ENCODE measurements at places on chromosomes 3 and 15.

DNA sequence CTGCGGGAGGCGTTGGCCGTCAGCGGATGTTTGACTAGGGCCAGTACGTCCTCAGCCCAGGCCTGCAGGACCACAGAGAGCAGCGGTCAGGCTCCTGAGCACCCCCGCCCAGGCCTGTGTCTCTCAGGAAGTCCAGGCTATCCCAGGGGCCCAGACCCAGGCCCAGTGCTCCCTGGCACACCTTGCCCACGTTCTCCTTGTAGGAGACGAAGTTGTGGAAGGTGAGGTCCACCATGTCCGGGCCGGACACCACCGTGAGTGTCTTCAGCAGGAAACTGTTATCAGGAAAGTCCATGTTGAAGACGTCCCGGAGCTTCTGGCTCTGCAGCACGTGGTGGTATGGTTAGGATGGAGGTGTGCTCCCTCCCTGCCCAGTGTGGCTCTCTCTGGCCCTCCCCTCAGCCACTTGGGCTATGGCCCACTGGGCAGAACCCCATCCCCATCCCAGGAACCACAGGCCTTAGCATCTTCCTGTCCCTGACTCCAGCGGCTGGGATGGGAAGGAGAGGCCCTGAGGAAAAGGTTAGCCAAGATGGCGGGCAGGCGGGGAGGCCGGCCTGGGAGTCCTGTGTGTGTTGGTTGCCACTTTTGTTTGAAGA is 5.3 kb downstream of the PLCB2 start:
- DNase-seq, result no peak

DNA sequence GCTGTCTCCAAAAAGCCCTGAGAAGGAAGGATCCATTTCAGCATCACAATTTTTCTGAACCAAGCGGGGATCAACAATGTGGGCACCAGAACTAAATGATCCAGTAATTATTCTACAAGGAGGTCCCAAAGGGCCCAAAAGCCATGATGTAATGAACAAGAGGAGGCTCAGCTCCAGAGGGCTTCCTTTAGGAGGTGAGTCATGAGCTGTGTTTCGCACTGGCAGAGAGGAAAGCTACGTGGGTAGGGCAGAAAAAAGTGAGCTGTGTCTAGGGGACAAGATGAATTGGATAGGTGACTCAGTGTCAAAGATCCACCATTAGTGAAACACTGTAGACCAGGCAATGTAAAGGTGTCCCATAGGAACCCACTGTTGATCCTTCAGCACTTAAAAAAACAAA is 113.4 kb downstream of the RORA start:
- DNase-seq, result peak; percentile 5

DNA sequence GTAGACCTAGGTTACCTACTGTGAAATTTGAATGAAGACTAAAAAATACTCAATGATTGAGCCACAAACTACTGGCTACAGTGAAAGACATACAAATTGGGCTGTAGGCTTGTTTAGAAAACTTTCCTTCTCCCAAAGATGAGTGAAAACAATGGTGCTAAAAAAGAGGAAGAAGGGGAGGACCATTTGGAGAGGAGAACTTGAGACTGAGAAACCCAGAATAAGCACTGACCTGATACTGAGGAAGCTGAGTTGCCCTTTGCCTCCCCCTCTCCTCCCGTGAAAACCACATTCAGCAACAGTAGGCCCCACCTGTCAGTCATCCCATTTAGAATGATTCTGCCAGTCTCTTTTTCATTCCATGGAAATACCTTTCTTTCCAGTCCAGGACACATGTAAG is 484.0 kb upstream of the TGFBR2 start:
- no peak for DNase-seq

GRCh38 chr15:26658290-26658689 is 114.6 kb downstream of the GABRB3 start:
- DNase-seq, result no peak

DNA sequence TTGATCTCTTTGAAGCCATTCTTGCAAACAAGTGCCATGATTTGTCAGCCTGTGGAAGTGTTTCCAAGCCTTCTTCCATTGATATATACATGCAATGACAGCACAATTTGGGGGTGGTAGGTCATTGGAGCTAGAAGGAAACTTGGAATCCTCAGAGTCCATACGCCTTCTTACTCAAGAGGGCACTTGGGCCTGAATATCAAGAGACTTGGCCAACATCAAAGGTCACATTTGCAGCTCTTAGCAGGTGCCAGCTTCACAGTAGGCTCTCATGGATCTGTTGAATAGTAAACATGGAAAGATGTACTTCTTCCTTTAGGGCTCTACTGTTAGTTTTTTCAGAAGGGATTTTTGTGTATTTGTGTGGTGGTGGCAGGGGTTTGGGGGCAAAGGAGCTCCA is 50.9 kb downstream of the RHCG start:
- DNase-seq, result no peak

GRCh38 chr15:88255484-88256278 is 858 bp downstream of the NTRK3 start:
- peak; percentile 52 for DNase-seq

DNA sequence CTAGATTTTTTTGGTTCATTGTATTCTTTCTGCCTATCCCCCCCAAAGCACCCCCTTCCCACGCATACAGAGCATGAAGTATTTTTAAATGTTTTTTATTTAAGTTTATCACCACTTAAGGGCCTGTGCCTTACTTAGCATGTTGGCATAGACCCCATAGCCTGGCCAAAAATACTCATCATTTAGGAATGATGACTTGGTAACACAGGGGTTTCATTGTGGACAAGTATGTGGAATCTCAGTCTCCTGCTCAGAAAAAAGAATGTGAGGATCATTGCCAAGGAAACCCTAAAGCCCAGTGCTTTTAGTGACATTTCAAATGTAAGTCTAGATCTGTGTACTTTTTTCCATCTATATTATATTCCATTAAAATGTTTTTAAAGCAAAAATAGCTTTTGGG is 146.3 kb downstream of the ALCAM start:
- peak; percentile 92 for DNase-seq

DNA sequence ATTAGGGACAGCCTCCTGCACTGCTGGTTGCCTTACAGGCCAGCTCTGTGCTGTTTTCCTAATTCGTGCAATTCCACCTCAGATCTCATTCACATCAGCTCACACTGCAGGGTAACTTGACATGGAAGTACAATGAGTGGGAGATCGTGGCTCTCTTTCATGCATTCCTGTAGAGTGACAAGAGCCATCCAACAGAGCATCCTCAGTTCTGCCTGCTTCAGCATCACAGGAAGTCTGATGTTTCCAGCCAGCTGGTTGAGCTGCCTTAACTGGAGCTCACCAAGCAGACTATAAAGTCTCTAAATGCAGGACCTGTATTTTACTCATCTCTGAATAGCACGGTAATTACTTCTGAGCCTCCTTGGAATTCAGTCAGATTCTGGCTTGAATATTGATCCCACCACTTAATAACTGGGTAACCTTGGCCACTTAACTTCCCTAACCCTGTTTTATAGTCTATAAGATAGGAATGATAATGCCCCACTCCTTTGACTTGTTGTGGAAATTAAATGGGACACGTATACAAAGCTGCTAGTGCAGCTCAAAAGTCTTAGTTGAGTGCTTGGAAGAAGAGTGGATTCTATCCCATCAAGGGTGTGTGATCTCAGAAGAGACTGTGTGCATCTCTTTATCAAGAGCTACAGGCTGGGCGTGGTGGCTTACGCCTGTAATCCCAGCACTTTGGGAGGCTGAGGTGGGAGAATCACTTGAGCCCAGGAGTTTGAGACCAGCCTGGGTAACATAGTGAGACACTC is 1.4 kb upstream of the DIS3L start:
- peak; percentile 56 for DNase-seq
